A673 (cell line): ENCODE measurements at places on chromosomes 13 and 19.

DNA sequence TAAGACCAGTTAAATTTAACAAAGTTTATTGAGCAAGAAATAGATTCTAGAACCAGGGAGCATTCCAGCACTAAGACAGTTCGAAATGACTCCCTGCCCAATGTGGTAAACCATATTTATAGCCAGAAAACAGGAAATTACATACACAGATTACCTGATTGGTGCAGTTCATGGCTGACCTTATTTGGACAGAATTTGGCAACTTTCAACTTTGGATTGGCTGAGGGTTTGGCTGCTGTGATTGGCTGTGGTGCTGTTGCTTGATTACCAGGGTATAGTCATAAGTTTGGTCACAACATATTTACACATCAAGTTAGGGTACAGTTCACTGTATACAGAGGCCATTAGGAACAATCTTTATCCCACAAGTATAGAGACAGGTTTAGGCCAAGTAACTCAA is 984.8 kb upstream of the MIR17HG start:
- no peaks in the 10 kb centered on the region for H3K36me3 ChIP-seq
- DNase-seq, result no peak
- no peak overlapping the region for H3K27ac ChIP-seq
- no peaks in the 10 kb centered on the region for H3K27me3 ChIP-seq
- no peaks in the 10 kb centered on the region for H3K4me1 ChIP-seq

- H3K4me3 ChIP-seq, result no peak overlapping the region
- H3K36me3 ChIP-seq, result no peaks in the 10 kb centered on the region
- H3K27me3 ChIP-seq, result no peaks in the 10 kb centered on the region
- H3K4me1 ChIP-seq, result no peaks in the 10 kb centered on the region
- no peak overlapping the region for H3K27ac ChIP-seq
Observed at GRCh38 chr13:70424428-70424827, 316.2 kb upstream of the KLHL1 start.

- H3K4me3 ChIP-seq, result peak overlapping the region; percentile 3
- DNase-seq, result peak; percentile 96
- H3K36me3 ChIP-seq, result no peaks in the 10 kb centered on the region
- H3K4me1 ChIP-seq, result no peaks in the 10 kb centered on the region
Observed at GRCh38 chr19:10027158-10027997, 14.1 kb downstream of the RDH8 start.

DNA sequence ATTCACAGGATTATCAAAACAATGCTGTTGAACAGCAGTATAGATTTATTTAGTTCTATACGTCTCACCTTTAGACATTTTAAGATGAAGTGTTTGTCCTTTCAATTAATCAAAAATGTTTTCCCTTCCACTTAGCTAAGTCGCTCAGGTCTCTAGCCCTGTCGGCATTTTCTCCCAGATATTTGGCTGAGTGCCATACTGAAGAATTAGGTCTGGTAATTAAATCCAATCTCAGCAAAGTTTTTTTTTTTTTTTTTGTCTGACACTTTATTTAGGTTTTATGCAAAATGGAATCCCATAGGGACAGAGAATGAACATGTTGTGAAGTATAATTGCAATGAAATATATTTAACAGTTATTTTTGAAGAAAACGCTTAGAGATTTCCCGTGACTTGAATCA is 44.1 kb downstream of the RFC3 start:
- H3K27me3 ChIP-seq, result no peaks in the 10 kb centered on the region
- DNase-seq, result no peak
- H3K4me3 ChIP-seq, result no peak overlapping the region
- H3K4me1 ChIP-seq, result peaks cover 3% of the 10 kb centered on the region

GRCh38 chr19:4866595-4867424 is 657 bp downstream of the PLIN3 start:
- no peaks in the 10 kb centered on the region for H3K36me3 ChIP-seq
- peak overlapping the region; percentile 67 for H3K27ac ChIP-seq
- H3K27me3 ChIP-seq, result no peaks in the 10 kb centered on the region
- DNase-seq, result peak; percentile 34

GRCh38 chr19:5003781-5004180 is 34.9 kb downstream of the KDM4B start:
- no peaks in the 10 kb centered on the region for H3K27me3 ChIP-seq
- H3K36me3 ChIP-seq, result no peaks in the 10 kb centered on the region
- H3K27ac ChIP-seq, result no peak overlapping the region
- no peak overlapping the region for H3K4me3 ChIP-seq

GRCh38 chr19:16207063-16207462 is 9.4 kb downstream of the AP1M1 start:
- H3K4me1 ChIP-seq, result no peaks in the 10 kb centered on the region
- no peak for DNase-seq
- peaks cover 33% of the 10 kb centered on the region for H3K36me3 ChIP-seq
- H3K27me3 ChIP-seq, result no peaks in the 10 kb centered on the region

- H3K4me1 ChIP-seq, result no peaks in the 10 kb centered on the region
- no peaks in the 10 kb centered on the region for H3K36me3 ChIP-seq
- DNase-seq, result peak; percentile 5
- H3K27ac ChIP-seq, result no peak overlapping the region
- H3K4me3 ChIP-seq, result peak overlapping the region; percentile 56
Observed at GRCh38 chr19:52600639-52601024, 30.5 kb downstream of the ZNF701 start.

DNA sequence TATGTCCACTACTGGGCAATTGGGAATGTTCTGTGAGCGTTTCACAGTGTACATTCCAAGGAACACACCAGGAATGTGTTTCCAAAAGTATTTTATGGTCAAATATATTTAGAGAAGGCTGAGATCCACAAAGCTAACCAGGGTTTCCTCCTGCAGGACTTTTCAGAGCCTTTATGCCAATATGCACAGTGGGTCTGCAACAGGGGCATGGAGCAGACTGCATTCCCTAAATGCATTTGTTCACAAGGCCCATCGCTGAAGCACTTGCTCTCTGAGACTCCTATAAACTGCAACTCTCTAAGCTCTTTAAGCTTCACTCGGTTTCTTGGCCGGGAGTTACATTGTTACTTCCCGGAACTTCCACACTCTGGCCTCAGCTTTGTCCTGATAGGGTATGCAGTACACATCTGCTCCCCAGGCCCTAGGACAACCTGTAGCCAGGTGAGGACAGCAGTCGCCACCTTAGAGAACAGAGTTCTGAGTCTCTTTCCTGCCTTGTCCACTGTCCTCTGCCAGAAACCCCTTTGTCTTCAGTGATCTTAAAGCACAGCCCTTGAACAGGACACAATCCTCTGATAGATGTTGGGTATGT is 33.5 kb downstream of the FBN3 start:
- no peaks in the 10 kb centered on the region for H3K4me1 ChIP-seq
- DNase-seq, result no peak
- H3K27ac ChIP-seq, result no peak overlapping the region

GRCh38 chr13:50404116-50404515 is 388.9 kb downstream of the KCNRG start:
- no peak overlapping the region for H3K4me3 ChIP-seq
- no peaks in the 10 kb centered on the region for H3K36me3 ChIP-seq
- H3K27me3 ChIP-seq, result no peaks in the 10 kb centered on the region
- no peak overlapping the region for H3K27ac ChIP-seq
- peaks cover 20% of the 10 kb centered on the region for H3K4me1 ChIP-seq
- no peak for DNase-seq

DNA sequence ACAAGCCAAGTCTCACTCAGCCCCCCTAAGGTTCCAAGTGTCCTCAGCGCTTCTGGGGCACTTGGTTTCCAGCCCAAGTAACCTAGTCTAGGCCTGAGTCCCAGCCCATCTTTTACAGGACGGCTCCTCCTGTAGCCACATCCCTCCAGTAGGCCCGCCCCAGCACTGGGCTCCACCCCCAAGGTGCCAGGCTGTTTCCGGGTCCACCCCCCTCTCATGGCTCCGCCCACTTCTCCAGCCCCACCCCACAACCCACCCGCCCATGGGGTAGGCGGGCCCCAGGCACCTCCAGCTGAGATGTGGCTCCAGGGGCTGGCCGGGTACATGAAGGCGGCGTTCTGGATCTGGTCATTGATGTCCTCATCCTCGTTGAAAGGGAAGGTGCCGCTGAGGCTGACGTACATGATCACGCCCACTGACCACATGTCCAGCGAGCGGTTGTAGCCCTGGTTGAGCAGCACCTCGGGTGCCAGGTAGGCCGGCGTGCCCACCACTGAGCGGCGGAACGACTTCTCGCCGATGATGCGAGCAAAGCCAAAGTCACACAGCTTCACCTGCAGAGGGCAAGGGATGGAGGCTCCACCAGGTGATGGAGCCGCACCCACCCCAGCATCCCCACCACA is 17.2 kb upstream of the DACT3 start:
- H3K27me3 ChIP-seq, result no peaks in the 10 kb centered on the region
- H3K36me3 ChIP-seq, result peaks cover 21% of the 10 kb centered on the region
- no peak overlapping the region for H3K27ac ChIP-seq
- H3K4me3 ChIP-seq, result no peak overlapping the region
- DNase-seq, result peak; percentile 70

GRCh38 chr19:435056-435706 is 25.7 kb downstream of the SHC2 start:
- H3K36me3 ChIP-seq, result no peaks in the 10 kb centered on the region
- DNase-seq, result no peak
- no peak overlapping the region for H3K27ac ChIP-seq
- H3K4me3 ChIP-seq, result no peak overlapping the region

- peaks cover 27% of the 10 kb centered on the region for H3K4me1 ChIP-seq
- H3K4me3 ChIP-seq, result no peak overlapping the region
- DNase-seq, result peak; percentile 73
- H3K27me3 ChIP-seq, result no peaks in the 10 kb centered on the region
- H3K36me3 ChIP-seq, result no peaks in the 10 kb centered on the region
- H3K27ac ChIP-seq, result peak overlapping the region; percentile 72
Observed at GRCh38 chr13:45678282-45678681, 23.8 kb upstream of the CBY2 start.

- no peaks in the 10 kb centered on the region for H3K27me3 ChIP-seq
- DNase-seq, result no peak
- H3K36me3 ChIP-seq, result no peaks in the 10 kb centered on the region
- H3K4me1 ChIP-seq, result peaks cover 12% of the 10 kb centered on the region
- peak overlapping the region; percentile 75 for H3K4me3 ChIP-seq
Observed at GRCh38 chr19:16470541-16470910, 1.2 kb downstream of the EPS15L1 start.

DNA sequence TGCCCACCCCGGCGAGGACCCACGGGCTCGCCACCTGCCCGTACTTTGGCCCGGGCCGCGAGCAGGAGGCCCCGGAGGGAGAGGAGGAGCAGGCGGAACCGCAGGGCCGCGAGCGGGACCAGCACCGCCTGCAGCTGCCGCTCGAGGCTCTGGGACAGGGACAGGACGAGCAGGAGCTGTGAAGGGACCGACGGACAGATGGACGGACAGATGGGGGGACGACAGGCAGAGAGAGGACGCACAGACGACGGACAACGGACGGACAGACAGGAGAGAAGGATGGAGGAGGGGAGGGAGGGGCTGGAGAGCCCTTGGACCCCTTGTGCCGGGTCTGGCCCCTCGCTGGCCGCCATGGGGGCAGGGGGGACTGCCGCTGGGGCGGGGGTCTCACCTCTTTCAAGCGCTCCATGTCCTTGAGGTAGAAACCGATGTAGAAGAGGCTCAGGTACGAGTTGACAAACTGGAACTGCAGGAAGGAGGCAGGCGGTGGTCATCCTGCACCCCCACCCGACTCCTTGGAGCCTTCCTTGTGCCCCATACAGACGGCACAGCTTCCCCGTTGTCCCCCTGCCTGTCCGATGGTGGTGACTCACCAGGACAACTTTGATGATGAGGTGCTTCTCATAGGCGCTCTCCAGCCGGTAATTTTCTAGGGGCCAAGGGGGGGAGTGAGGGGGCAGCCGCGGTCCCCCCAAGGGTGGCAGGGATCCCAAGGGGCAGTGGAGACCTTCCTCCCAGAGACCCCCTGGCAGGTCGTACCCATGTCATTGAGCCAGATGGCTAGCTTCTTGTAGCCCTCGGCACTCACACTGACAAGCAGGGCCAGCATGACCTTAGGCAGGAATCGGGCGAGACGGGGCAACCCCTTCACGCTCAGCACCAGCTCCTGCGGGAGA is 5.0 kb downstream of the ANO8 start:
- peaks cover 15% of the 10 kb centered on the region for H3K36me3 ChIP-seq
- no peak for DNase-seq
- no peaks in the 10 kb centered on the region for H3K27me3 ChIP-seq
- no peak overlapping the region for H3K27ac ChIP-seq
- H3K4me1 ChIP-seq, result no peaks in the 10 kb centered on the region
- no peak overlapping the region for H3K4me3 ChIP-seq

DNA sequence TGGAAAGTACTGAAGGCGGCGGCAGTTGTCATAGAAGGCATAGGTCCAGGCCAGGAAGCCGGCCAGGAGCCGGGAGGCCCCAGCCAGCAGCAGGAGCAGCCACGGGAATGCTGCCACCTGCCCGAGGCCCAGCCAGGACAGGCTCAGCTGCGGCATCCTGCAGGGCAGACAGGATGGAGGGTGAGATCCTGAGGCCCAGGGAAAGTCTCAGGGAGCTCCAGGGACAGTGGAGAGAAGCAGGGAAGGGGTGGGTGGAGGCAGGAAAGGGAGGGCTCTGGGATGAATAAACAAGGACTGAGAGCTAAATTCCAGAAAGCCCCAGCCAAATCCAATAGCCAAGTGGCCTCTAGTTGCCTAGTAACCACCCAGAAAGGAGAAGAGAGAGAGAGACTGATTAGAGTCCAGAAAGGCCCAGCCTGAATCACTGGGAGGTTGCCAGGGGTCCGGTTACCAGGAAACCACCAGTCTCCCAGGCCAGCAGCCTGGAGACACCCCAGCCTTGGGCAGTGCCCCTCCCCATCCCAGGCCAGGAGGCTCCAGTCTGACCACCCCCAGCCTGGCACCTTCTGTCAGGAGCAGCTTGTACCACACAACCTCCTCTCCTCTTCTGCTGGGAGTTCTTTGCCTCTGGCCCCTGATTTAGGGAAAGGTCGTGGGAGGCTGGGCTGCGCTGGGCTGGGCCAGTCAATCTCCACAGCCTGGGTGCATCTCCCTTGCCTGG is 7.5 kb upstream of the OR10H5 start:
- peak; percentile 6 for DNase-seq
- H3K4me1 ChIP-seq, result no peaks in the 10 kb centered on the region

DNA sequence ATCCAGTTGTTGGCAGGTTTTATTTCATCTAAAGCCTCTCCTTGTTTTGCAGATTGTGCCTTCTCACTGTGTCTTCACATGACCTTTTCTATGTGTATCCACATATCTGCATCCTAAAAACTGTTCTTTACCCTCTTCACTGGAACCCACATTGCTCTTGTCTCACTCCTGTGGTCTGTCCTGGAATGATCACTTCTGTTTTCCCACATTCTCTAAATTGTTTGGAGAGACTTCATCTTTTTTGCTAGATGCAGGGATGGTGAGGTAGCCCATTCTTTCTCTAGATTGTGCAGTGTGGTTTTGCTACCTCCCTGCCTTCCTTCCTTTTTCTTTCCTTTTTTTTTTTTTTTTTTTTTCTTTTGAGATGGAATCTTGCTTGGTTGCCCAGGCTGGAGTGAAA is 608.6 kb upstream of the MIR17HG start:
- no peak overlapping the region for H3K4me3 ChIP-seq
- DNase-seq, result no peak
- no peaks in the 10 kb centered on the region for H3K27me3 ChIP-seq
- no peaks in the 10 kb centered on the region for H3K4me1 ChIP-seq
- H3K27ac ChIP-seq, result no peak overlapping the region

DNA sequence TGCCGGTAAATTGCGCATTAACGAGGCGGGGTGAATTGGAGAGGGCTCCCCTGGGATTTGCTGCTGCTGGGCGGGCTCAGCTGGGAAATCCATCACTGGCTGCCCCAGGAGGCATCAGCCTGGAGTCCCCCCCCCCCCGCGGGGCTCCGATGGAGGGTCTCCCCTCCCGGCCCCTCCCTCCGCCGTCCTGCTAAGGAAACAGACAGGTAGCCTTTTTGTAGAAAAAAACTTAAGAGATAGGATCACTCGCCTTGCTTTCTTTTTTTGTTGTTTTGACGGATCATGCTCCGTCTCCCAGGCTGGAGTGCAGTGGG is 6.8 kb downstream of the TLE6 start:
- H3K27me3 ChIP-seq, result peaks cover 5% of the 10 kb centered on the region
- H3K4me1 ChIP-seq, result peaks cover 27% of the 10 kb centered on the region
- H3K4me3 ChIP-seq, result peak overlapping the region; percentile 14
